ENCODE measurements at places on chromosomes 11 and 22.

DNA sequence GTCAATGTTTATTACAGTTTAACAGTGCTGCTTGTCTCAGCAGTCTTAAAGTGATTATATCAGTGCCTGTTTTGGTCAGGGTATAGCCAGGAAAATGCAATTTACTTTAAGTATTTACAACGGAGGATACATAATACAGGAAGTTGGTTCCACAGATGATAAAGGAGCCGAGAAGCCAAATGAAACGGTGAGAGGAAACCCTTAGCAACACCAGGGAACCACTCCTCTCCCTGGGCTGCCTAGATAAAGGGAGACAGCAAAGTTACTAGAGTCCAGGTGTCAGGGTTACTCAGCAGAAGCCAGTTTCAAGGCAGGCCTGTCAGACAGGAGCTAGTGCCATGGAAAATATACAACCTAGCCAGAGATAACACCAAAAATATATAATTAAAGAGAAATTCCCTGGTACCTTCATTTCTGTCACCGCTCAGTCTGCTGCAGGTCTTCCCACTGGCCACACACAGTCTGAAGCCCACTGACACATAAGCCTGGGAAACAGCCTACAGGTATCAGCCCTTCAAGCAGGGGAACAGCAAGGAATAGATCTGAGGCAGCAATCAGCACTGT, 55.5 kb downstream of the FAM76B start:
- no peak for DNase-seq

GRCh38 chr11:134063124-134063495, 5.8 kb upstream of the JAM3 start:
- DNase-seq: no peak

DNA sequence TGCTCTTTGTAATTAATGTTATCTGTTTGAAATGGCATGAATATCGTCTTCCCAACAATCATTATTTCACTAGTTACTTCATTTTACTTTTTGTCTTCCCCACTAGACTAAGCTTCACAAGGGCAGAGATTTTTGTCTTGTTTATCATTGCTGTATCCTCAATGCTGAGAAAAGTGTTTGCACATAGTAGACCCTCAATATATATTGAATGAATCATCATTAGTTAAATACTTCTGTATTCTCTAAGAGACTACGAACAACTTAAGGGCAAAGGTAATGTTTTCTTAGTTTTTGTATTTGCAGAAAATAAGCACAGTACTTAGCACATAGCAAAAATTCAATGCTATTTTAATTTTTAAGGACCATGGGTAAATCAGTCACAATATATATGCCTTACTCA, 95.9 kb downstream of the CCDC73 start:
- no peak for DNase-seq

GRCh38 chr11:77044886-77045285, 10.7 kb downstream of the B3GNT6 start:
- no peak for DNase-seq

GRCh38 chr11:28460348-28460747, 352.2 kb downstream of the METTL15 start:
- no peak for DNase-seq
